ENCODE measurements at places on chromosomes 7 and 10. TPM values are rescaled to one million over a fixed set of nuclear protein-coding genes. Genes with fewer than 3 reads are reported as not detected.

The HOXA3 gene
- 197 TPM for total RNA-seq

The TMEM229A gene
- total RNA-seq, result 0.59 TPM

The UROS gene
- 63.2 TPM for total RNA-seq

The MBLAC1 gene
- total RNA-seq, result 2.9 TPM

The ATG9B gene
- total RNA-seq, result 11.8 TPM

The PLCE1 gene
- total RNA-seq, result 3.2 TPM

GRCh38 chr10:35963685-35964084 is 321.6 kb upstream of the FZD8 start:
- no peak for DNase-seq

DNA sequence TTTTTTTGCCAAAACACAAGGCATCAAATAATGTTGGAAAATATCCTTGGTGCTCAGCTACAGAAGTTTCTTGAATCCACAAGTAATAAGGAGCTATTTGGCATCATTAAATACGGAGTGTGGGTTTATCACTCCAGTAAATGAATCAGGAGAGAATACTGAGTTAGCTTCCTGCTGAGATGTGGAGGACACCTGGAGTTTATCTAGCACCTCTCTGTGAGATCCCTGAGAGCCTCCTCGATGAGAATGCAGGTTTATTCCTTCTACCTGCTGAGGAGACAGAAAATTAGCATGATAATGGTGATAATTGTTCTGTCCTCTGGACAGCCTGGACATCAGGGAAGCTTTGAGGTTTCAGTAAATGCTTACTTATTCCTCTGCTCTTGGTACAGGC is 40.5 kb downstream of the NRG3 start:
- DNase-seq, result no peak

DNA sequence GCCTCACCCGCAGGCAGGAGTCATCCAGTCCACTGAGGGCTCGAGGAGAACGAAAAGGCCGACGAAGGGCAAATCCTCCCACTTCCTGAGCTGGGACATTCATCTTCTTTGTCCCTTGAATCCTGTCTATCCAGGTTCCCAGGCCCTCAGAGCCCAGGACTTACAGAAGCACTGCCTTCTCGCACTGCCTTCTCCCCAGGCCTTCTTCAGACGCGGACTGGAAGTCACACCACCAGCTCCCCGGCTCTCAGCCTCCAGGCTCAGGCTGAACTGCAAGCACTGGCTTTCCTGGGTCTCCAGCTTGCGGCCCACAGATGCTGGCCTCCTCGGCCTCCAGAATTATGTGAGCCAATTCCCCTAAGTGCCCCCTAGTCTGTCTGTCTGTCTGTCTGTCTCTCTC is 6.4 kb upstream of the MMP21 start:
- DNase-seq, result no peak

DNA sequence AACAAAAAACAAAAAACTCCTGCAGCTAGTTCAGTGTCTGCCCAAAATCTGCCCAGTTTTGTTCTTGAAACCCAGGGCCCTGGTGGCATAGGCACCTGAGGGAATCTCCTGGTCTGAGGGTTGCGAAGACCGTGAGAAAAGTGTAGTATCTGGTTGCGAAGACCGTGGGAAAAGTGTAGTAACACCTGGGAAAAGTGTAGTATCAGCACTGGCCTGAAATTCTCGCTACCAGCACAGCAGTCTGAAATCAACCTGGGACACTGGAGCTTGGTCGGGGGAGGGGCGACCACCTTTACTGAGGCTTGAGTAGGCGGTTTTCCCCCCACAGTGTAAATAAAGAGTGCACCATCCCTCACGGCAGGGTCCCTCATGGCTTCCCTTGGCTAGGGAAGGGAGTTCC is 82.5 kb upstream of the SP4 start:
- no peak for DNase-seq

- no peak for DNase-seq
Measured at GRCh38 chr10:58013406-58013805, 254.3 kb downstream of the IPMK start.

- DNase-seq, result no peak
Measured at GRCh38 chr7:2873146-2873545, 29.0 kb upstream of the GNA12 start.

- no peak for DNase-seq
Measured at GRCh38 chr7:102253066-102253972, 33.3 kb upstream of the SH2B2 start.

DNA sequence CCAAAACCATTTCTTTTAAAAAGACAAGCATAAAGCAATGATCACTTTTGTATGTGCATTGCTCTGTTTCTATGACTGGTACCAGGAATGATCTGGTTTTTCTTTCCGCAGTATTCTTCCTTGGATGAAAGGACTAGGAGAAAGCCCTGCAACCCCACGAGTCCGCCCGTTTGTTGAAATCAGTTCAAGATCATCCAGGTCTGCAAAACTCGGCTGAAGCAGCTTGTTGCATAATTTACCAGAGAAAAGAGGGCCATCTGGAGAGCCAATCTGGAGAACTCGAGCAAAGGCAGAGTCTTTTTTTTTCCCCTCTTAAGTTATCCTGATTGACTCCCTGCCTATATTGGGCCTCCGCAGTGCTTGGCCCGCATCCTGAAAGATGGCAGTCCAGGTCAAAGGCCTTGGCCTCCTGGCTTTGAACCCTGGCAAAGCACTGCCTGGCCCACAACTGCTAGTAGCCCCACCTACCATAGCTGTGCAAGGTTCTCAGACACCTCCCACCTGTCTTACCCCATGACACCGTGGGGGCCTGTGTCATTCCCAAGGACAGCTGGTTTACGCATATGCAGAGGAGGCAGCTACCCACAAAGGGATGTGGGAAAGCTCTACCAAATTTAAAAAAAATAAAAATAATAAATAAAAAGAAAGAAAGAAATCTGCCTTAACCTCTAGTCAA is 572.2 kb downstream of the INHBA start:
- no peak for DNase-seq

- no peak for DNase-seq
Measured at GRCh38 chr7:156858523-156858922, 34.5 kb downstream of the LMBR1 start.

Measured in mesothelial cell of epicardium (in vitro differentiated cells).